SJCRH30 (cell line): ENCODE measurements at places on chromosomes 3 and 15. TPM values are rescaled to one million over a fixed set of nuclear protein-coding genes. Genes with fewer than 3 reads are reported as not detected.

DNA sequence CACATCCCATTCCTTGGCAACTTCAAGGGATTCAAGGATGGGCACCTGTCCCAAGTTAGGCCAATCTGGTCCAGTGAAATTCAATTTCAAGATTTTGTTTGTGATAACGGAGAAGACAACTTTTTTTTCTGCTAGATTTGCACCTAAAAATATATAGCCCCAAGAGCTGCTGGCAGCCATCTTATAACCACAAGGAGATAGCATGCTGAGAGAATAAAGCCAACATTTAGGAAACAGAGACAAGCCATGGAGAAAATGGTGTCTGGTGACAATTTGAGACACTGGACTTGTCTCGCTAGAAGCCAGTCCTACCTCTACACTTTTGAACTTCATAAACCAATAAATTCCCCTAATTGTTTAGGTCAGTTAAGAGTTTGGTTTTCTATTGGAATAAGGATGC is 5.4 kb downstream of the PARL start:
- DNase-seq, result no peak

The H1-8 gene
- not detected in 2 replicates for total RNA-seq

GRCh38 chr3:108301695-108302404 is 5.5 kb downstream of the HHLA2 start:
- DNase-seq, result no peak

DNA sequence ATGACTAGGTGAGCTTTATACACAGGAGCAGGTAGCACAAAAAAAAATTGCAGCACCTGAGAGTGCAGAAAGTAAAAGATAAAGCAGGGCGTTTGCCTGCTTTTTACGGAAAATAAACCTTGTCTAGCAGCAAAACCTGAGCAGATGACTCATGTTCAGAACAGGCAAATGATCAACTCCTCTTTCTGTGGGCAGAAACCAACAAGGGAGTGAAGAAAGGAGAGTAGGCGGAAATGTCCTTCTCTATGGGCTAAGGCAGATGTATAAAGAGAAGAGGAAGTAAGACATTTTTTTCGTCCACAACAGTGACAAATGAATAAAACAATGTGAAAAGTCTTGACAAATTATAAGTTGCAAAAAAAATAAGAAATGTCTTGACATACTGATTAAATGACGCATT is 24.5 kb upstream of the GMNC start:
- no peak for DNase-seq

DNA sequence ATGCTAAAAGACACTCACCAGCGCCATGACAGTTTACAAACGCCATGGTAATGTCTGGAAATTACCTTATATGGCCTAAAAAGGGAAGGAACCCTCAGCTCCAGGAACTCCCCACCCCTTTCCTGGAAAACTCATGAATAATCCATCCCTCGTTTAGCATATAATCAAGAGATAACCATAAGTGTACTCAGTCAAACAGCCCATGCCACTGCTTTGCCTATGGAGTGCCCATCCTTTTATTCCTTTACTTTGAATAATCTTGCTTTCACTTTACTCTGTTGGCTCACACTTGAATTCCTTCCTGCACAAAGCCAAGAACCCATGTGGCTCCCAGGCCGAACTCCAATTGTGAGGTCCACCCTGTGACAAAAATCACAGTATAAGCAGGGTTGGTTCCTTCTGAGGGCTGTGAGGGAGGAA is 19.1 kb upstream of the FSTL1 start:
- no peak for DNase-seq
